Activated effector memory CD4-positive, alpha-beta T cell treated with Interleukin-2 at 50 U/mL for 16 hours (primary cell): ENCODE measurements at places on chromosomes 6 and 20.
A peak's percentile ranks its signal among the peaks of the same experiment; 100 is the strongest.

DNA sequence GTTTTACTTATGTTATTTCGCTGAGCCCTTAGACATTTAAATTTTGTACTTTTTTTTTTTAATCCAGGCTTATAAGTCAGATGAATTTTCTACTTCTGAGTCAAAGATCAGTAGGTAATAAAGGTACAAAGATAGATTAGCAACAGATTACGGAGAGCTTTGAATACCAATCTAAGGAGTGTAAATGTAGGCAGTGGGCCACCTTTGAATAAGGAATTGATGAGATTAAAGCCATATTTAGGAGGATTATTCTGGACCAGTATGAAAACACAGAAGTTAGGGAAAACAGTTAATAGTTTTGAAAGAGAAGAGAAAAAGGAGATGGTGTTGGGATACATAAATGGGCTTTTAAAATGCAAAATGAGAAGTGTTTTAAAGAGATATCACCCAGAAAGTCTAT, 117.6 kb downstream of the SLC16A10 start:
- DNase-seq = no peak

GRCh38 chr20:51570739-51571459, 28.4 kb upstream of the NFATC2 start:
- no peak for DNase-seq

- no peak for DNase-seq
These were observed 116.9 kb upstream of the ENPP5 start for GRCh38 chr6:46287681-46288080.

DNA sequence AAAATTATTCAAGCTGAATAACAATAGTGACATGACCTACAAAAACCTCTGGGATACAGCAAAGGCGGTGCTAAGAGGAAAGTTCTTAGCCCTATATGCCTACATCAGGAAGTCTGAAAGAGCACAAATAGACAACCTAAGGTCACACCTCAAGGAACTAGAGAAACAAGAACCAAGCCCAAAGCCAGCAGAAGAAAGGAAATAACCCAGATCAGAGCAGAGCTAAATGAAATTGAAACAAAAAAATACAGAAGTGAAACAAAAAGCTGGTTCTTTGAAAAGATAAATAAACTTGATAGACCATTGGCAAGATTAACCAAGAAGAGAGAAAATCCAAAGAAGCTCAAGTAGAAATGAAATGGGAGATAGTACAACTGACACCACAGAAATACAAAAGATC, 47.6 kb upstream of the NOTCH4 start:
- DNase-seq = no peak

GRCh38 chr20:47851774-47852173, 66.5 kb upstream of the SULF2 start:
- no peak for DNase-seq

- DNase-seq = no peak
These were observed 219.3 kb upstream of the RNF217 start for GRCh38 chr6:124742971-124743370.

GRCh38 chr20:39210341-39211036, 248.3 kb downstream of the DHX35 start:
- no peak for DNase-seq

DNA sequence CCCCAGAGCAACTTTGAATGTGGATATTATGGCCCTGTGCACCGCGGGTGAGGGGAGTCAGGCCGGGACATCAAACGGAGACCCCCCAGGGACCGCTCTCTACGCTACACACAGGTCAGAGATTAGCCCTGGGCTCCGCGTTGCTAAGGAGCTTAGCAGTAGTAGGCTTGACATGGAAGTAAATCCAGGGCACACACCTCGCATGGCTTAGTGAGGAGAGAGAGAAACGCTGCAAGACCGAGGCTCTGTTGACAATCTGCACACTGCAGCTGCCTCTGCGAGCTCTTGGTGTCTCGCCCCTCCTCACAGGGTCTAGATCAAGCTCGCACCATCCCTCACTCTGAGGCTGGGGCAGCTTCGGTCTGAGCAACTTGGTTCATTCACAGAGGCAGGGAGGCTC, 116.1 kb upstream of the CDH4 start:
- DNase-seq = no peak

- no peak for DNase-seq
These were observed 242.7 kb upstream of the TAB2 start for GRCh38 chr6:149074832-149075258.

- no peak for DNase-seq
These were observed 3.2 kb downstream of the SLC17A9 start for GRCh38 chr20:62955519-62956386.

DNA sequence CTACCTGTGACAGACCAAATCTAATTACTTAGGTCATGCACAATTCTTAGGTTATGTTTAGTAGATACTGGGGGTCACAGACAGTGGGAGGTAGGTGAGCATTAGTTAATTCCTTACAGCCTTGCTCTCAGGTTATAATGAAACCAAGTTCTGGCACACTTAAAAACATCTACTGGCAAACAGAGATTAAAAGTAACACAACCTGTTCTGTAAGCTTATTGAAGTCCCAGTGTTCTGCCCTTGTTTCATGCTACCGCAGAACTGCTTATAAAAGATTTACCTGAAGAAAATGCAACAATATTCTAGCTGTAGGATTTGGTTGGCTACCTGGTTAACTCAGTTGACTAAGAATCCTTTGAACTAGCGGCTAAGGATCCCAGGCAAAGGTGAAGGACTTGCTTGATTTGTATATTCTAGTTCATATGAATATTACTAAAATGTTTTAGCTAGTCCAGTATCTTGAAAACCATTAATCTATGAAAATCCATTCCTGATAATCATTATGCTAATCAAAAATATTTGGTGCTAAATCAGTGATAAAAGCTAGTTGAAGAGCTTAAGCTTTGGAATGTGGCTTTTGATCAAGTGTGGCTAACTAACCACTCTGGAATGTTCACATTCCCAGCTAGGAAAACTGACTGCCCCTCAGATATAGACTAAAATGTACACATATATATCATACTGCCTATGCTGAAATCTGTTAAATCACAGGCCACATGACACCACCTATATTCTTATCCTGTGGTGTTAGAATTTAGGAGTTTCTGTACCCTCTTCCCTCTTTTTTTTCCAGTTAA, 7.2 kb downstream of the PEX3 start:
- DNase-seq = no peak

DNA sequence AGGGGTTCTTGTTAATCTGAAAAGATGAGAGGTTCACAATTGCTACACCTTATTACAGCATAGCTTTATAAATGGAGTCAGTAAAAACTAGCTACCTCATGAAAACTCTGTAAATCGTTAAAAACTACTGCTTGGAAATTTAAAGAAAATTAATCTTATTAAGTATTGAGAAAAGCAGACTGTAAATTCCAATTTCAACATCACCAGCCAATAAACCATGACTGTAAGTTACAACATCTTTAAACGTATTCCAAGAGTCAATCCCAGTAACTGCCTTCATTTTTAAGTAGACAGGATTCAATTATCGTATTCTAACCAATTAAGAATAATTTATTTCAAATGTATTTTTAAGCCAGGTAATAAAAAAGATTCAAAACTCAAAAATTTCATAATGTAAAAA, 70.3 kb downstream of the ATG5 start:
- DNase-seq = no peak

- DNase-seq = no peak
These were observed 467.1 kb downstream of the HDGFL1 start for GRCh38 chr6:23036406-23036983.

DNA sequence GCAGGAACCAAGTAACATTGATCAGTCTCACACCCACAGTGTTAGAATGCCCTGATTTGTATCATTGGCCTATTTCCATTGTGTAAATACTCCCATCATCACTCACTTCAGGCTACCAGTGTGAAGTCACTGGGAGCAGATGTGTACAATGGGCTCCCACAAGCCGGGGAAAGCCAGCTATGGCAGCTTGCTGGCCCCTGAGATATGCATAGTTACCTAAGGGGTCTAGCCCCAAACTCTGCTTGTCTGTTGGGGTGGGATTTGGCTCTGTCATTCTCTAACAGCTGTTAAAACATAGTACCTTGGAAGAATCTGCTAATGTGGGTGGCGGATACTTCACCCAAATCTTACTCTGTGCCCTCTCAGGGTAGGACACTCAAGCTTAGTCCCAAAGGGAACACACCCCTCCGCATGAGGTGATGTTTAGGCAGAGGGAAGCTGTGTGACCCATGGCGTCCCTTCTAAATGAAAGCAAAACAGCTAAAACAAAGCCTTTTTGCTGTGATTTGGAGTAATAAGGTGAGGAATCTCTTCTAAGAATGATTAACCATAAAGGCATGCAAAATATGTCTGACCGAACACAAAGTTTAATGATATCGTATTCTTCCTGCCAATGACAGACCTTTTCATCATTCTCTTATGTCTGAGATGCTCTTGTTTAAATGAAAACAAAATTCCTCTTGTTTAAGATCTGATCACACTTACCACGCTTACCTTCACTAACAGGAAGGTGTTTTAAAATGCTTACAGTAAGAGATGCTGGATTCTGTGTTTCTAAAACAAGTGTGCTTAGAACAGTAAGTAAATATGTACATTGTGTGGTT, 45.9 kb upstream of the PXDC1 start:
- no peak for DNase-seq

DNA sequence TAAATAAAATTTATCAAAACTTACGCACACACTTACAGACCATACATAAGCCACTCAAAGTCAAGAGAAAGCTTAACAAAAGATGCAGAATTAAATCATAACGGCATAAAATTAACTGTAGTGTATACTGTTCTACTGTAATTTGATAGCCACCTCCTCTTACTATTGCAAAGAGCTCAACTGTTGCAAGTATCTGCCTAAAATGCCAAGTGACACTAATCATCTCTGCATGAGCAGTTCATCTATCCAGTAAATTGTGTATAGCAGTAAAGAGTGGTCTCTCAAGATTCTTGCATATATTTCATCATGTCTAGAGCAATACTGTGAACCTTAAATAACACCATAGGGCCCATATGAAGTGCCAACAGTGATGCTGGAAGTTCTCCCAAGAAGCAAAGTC, 12.3 kb downstream of the OR2H2 start:
- DNase-seq = no peak

DNA sequence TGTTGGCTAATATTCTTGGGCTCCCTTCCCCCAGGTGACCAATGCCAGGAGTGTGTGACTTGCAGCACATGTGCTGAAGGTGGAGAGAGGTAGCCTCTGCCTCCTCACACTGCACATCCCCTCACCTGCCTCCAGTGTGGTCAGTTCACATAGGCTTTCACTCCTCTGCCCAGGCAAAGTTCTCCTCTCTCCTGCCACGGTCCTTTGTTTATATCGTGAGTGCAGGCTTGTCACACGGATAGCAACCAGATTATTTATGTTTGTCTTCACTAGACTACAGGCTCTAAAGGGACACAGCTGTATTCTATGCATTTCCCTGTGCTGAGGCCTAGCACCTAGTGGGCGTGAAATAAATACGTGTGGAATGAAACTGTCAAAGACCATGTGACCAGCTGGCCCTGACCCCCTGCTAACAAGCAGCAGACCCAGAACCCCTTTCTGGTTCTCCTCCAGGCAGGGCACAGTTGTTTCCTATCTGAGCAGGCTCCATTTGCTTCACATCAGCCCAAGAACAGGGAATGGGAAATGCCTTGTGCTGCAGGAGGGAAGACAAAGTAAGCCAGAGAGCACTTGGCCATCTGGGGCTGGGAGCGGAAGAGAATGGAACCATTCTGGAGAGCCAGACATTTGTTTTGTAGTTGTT, 42.3 kb downstream of the UNC5CL start:
- DNase-seq = no peak

DNA sequence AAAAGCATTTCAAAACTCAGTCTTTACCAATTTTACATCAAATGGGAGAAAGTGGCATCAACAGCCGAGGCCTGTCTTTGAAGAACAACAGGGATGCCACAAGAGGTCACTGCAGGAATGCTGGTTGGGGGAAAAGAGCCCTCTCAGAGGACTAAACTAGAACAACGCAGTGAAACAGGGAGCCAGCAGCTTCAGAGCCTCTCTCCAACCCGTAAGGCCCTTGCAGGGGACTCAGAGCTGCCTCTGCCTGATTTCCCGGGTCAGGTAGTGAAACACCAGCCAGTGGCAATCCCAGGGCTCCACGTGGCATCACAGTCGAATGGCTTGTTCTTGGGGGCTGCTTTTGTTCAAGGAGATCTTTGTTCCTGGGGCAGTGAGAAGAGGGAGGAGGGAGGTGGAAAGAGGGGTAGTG, 55.0 kb upstream of the KCNK16 start:
- no peak for DNase-seq

- no peak for DNase-seq
These were observed 75.8 kb downstream of the UBE3D start for GRCh38 chr6:82989736-82990290.

- DNase-seq = no peak
These were observed 49.3 kb downstream of the FAM50B start for GRCh38 chr6:3898265-3898994.

- no peak for DNase-seq
These were observed 639.6 kb downstream of the EPHA7 start for GRCh38 chr6:92779746-92780145.

DNA sequence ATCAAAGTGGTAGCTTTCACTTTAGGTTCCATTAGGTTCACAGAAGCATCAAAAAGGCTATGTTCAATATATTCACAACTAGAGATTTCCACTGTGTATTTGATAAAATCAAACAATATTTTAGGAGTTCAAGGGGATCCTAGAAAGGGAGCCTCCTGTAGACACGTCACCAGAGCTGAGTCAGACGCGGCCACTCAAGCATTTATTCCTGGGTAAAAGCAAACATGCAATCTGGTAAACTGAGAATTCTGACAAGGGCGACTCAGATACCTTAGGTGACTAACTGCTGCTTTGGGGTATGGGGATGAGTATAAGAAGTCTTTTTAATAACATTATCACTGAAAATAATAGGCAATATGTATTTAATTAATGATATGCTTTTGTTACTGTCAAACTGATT, 118.7 kb upstream of the HMGN3 start:
- no peak for DNase-seq

- no peak for DNase-seq
These were observed 782 bp upstream of the PCMTD2 start for GRCh38 chr20:64254571-64255360.

DNA sequence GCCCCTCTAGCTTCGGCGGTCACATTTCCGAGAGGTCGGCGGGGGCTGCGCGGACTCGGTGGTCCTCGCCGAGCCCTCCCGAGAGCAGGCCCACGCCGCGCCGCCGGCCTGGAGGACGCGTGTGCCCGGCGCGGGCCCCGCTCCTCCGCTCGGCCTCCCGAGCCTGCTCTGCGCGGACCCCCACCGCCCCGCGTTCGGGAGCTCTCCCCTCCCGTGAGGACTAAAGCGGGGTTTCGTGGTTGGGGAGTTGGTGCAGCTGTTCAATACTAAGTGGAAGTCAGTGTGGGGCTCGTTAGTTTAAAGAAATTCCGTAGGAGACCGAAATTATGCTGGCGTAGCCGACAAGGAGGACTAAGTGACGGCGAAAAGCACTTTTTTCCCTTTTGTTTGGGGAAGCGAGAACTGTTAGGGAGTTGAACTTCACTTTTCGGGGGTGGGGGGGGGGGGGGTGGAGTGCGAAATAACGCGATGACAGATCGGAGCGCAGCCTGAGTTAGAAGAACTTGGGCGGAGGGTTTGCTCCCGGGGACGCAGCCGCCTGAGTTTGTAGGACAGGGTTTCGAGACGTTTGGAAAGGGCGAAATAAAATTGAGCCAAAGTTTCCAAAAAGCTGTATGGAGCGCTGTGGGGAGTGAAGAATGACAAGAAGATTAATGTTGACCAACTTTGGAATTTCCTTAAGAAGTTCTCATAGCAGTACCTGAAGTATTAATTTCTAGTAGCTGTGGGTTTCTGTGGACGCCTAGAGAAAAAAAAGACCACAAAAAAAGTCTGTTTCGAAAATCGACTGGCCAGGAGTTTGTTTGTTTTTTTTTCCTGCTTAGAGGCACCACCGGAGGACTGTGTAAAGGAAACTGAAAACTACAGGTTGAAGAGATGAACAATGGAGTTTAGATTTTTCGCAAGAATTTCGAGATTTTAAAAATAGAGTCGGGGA, 1.4 kb downstream of the QKI start:
- DNase-seq = peak; percentile 22
